ENCODE measurements at places on chromosomes 7 and 10.
A peak's percentile ranks its signal among the peaks of the same experiment; 100 is the strongest.

- no peak overlapping the region for H3K4me3 ChIP-seq
- H3K27ac ChIP-seq = no peak overlapping the region
- no peaks in the 10 kb centered on the region for H3K36me3 ChIP-seq
- H3K27me3 ChIP-seq = no peaks in the 10 kb centered on the region
Observed at GRCh38 chr7:78169992-78170391, 371.4 kb downstream of the PHTF2 start.

DNA sequence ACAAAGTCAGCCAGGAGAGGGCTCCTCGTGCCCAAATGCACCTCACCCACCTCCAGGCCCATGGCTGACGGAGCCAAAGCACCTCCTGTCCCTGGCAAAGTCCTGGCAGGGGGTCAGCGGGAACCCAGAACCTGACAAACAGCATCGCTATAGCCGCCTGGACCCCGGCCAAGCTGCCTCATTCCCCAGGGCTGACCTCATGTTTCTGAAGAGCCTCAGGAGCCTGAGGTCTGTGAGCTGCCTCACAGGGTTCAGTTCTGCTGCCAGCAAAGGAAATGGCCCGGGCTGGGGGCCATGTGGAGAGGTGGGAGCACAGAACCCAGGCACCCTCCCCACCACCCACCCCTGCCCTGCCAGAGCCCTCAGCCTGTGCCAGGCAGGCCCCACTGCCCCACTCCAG is 4.2 kb upstream of the NANOS1 start:
- H3K4me1 ChIP-seq = peaks cover 20% of the 10 kb centered on the region
- H3K36me3 ChIP-seq = no peaks in the 10 kb centered on the region
- DNase-seq = peak; percentile 92
- no peak overlapping the region for H3K4me3 ChIP-seq
- H3K27me3 ChIP-seq = no peaks in the 10 kb centered on the region

DNA sequence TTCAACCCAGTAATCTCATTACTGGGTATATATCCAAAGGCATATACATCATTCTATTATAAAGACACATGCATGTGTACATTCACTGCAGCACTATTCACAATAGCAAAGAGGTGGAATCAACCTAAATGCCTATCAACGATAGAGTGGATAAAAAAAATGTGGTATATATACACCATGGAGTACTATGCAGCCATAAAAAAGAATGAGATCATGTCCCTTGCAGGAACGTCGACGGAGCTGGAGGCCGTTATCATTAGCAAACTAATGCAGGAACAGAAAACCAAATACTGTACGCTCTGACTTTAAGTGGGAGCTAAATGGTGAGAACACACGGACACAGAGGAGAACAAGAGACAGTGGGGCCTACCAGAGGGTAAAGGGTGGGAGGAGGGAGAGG is 105.5 kb downstream of the SLC25A13 start:
- no peaks in the 10 kb centered on the region for H3K36me3 ChIP-seq
- DNase-seq = no peak
- no peak overlapping the region for H3K4me3 ChIP-seq
- no peaks in the 10 kb centered on the region for H3K4me1 ChIP-seq
- H3K27ac ChIP-seq = no peak overlapping the region

DNA sequence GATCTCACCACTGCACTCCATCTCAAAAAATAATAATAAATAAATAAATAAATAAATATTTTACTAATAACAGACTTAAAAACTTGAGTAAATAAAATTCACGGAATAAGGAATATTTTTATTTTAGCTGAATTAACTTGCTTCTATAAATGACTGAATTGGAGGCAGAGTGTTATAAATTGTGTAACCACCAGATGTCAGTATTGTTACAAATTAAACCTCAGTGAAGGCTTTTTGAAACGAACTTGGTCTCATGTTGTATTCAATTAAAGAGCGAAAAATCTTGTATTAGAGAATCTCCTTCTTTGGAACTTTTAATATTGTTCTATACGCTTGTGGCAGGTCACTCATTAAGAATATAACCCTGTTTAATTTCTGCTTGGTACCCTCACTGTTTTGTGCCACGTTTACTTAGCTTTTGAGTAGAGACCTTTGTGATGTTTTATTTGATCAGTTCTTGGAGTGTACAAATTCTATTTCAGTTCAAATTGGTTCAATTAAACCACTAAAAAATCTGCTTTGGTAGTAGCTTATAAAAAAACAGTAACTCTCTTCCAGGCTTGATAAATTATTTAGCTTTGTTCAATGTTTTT is 45.6 kb upstream of the SCIN start:
- no peaks in the 10 kb centered on the region for H3K27me3 ChIP-seq
- H3K36me3 ChIP-seq = no peaks in the 10 kb centered on the region
- no peaks in the 10 kb centered on the region for H3K4me1 ChIP-seq
- H3K4me3 ChIP-seq = no peak overlapping the region

- no peaks in the 10 kb centered on the region for H3K36me3 ChIP-seq
- no peaks in the 10 kb centered on the region for H3K27me3 ChIP-seq
- H3K4me3 ChIP-seq = no peak overlapping the region
- no peak for DNase-seq
Observed at GRCh38 chr10:27661514-27662286, 83.9 kb downstream of the MKX start.

- peaks cover 7% of the 10 kb centered on the region for H3K4me1 ChIP-seq
- no peaks in the 10 kb centered on the region for H3K27me3 ChIP-seq
- no peaks in the 10 kb centered on the region for H3K36me3 ChIP-seq
- H3K4me3 ChIP-seq = no peak overlapping the region
- DNase-seq = no peak
- no peak overlapping the region for H3K27ac ChIP-seq
Observed at GRCh38 chr10:113504423-113504822, 48.4 kb upstream of the HABP2 start.

GRCh38 chr7:5001003-5001402 is 42.0 kb upstream of the MMD2 start:
- no peak overlapping the region for H3K4me3 ChIP-seq
- DNase-seq = no peak
- no peak overlapping the region for H3K27ac ChIP-seq
- H3K27me3 ChIP-seq = no peaks in the 10 kb centered on the region

DNA sequence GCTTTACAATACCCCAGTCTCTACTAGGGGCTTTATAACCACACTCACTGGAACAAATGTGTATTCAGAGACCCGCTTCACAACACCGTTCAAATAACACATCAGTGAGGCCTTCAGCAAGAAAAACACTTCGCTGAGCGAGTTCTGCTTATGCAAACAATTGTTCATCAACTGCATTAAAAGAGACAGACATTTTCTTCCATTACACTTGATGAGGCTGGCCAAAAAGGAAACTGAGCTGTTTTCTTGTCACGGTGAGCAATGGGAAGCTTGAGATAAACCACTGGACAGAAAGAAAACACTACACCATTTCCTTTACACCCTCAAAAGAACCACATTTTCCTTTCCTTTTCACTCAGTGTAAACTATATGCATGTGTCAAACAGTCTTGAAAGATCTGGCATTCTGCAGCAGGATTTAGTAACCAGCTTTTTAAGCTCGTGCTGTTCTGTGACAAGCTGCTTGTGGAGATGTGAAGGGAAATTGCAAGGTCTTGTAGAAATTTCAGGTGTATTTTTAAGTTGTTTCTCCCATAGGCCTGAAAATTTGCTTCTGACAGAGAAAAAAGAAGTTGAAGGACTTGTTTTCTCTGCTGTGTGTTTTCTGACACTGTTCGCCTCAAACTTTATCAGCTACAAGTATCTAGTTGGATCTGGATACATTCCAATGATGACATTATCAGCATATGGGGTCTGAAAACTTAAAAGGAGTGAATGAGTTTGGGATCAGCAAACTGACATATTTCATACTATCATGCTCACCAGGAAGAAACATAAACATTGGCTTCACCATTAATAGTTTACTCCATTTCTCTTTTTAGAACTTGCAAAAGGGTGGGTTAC is 693.1 kb downstream of the PARD3 start:
- DNase-seq = no peak
- no peaks in the 10 kb centered on the region for H3K36me3 ChIP-seq
- H3K27me3 ChIP-seq = no peaks in the 10 kb centered on the region
- no peak overlapping the region for H3K4me3 ChIP-seq
- peaks cover 25% of the 10 kb centered on the region for H3K4me1 ChIP-seq
- no peak overlapping the region for H3K27ac ChIP-seq

- no peak for DNase-seq
- no peaks in the 10 kb centered on the region for H3K27me3 ChIP-seq
- H3K4me3 ChIP-seq = no peak overlapping the region
- no peaks in the 10 kb centered on the region for H3K4me1 ChIP-seq
- H3K36me3 ChIP-seq = no peaks in the 10 kb centered on the region
- no peak overlapping the region for H3K27ac ChIP-seq
Observed at GRCh38 chr7:28551331-28551730, 139.0 kb downstream of the CREB5 start.

DNA sequence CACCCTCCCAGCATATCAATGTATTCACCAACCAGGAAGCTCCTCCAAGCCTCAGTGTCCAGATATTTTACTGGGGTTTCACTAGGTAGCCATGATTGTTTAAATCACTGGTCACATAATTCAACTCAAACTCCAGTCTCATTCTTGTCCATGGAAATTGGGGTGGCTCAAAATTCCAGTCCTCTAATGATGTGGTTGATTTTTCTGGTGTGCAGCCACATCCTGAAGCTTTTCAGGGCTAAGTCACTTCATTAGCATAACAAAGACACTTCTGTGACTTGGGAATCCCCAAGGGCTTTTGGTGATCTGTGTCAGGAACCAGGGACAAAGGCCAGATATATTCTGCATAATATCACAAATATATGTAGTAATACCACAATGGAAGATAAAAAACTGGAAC is 786.9 kb upstream of the IGFBP3 start:
- H3K4me1 ChIP-seq = no peaks in the 10 kb centered on the region
- DNase-seq = no peak
- H3K4me3 ChIP-seq = no peak overlapping the region
- H3K27me3 ChIP-seq = no peaks in the 10 kb centered on the region

- no peak overlapping the region for H3K4me3 ChIP-seq
- no peaks in the 10 kb centered on the region for H3K27me3 ChIP-seq
- no peak for DNase-seq
- H3K27ac ChIP-seq = no peak overlapping the region
Observed at GRCh38 chr7:87316097-87316700, 29.3 kb upstream of the CROT start.

GRCh38 chr10:66964946-66965345 is 39.1 kb downstream of the LRRTM3 start:
- no peaks in the 10 kb centered on the region for H3K27me3 ChIP-seq
- H3K27ac ChIP-seq = no peak overlapping the region
- no peak for DNase-seq
- no peaks in the 10 kb centered on the region for H3K36me3 ChIP-seq
- no peak overlapping the region for H3K4me3 ChIP-seq
- H3K4me1 ChIP-seq = no peaks in the 10 kb centered on the region
